ENCODE measurements at places on chromosomes 3 and 15.

DNA sequence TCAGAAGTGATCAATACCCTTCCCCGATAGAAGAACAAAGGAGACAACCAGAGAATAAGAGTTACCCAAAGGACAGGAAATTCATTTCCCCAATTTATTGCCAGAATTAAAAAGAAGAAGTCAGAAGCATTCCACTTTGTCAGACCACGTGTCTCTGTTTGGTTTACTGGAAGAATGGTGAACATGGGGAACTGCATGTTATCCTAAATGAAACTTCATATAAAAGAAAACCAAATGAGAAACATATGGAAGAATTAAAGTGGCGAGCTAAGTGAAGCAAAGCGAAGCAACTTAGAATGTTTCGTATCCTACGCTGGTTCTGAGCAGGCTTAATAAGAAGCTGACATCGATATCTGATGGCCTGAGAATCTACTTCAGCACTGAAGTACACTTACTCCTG lies 190.7 kb downstream of the MAGI1 start:
- no peak for DNase-seq

GRCh38 chr3:151478335-151478697 lies 17.5 kb upstream of the IGSF10 start:
- DNase-seq, result no peak

GRCh38 chr3:100518983-100519382 lies 26.6 kb downstream of the TMEM45A start:
- no peak for DNase-seq

DNA sequence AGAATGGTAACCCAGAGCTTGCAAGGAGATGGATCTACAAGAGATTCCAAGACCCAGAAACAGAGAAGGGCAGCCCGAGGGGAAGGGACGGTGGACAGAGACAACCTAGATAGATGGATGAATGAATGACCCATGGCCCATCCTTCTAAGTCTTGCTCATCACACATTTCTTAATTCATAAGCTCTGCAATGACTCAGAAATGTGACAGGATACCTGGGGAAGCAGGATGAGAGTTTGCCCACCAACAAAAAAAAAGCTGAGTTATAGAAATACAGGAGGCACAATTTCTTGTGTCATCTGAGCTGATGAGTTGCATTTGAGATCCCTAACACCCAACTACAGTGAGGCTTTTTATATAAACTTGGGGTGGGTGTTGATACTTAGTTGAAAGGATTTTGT lies 76.6 kb downstream of the CNTN3 start:
- no peak for DNase-seq

DNA sequence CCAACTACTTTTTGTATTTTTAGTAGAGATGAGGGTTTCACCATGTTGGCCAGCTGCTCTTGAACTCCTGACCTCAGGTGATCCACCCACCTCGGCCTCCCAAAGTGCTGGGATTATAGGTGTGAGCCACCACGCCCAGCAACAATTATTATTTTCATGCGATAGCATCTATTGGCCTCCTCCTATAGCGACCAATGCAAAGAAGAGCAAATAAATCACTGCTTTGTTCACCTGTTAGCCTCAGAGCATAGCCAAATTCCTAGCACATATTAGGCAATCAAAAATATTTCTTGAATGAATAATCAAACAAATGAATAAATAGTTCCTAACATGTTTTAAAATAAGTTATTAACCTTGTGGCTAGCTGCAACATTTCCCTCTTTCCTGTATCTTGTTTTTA lies 36.8 kb upstream of the TNFSF10 start:
- DNase-seq, result no peak

GRCh38 chr15:99536422-99537040 lies 29.3 kb upstream of the MEF2A start:
- DNase-seq, result no peak

Data from hematopoietic multipotent progenitor cell treated with erythropoietin and hydrocortisone succinate and interleukin-3 and kit ligand, for 15 days (in vitro differentiated cells).